ENCODE measurements at places on chromosomes 5 and 9.

DNA sequence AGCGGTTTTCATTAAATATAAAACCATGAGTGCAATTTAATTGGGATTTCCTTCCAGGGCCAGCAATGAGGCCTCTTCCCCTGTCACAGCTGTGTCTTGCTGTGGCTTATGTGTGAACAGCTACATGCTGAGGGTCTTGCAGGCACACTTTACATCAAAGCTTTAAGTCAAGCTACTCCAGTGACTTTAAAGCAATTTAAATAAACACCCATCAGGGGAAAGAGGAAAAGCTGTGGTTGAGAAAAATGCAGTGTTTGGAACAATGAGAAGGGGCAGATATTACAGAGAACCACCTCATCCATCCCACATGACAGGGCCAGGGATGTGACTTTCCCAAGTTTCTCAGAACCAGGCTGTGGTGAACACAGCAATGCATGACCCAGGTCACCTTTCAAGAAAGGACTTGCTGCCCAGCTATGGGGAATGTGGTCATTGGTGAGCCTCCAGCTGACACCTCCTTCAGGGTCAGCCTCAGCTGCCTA lies 115.9 kb upstream of the LPAR1 start:
- peak; percentile 31 for DNase-seq

DNA sequence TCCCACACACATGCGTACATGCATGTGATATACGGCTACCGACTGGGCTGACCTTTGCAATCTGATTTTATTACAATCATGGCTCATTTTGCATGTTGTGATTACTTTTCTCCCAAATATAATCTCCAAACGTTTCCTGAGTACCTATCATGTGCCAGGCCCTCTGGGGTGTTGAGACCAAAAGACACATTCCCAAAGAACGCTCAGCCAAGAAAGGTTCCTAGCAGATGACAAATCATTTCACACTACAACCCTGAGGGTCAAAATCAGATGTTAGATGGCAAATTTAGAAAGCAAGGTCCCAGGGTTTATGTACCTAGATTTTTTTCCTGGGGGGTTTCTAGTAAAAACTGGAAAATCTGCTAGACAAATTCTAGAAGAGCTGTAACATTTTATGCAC lies 32.4 kb upstream of the SLC25A51 start:
- DNase-seq, result no peak

DNA sequence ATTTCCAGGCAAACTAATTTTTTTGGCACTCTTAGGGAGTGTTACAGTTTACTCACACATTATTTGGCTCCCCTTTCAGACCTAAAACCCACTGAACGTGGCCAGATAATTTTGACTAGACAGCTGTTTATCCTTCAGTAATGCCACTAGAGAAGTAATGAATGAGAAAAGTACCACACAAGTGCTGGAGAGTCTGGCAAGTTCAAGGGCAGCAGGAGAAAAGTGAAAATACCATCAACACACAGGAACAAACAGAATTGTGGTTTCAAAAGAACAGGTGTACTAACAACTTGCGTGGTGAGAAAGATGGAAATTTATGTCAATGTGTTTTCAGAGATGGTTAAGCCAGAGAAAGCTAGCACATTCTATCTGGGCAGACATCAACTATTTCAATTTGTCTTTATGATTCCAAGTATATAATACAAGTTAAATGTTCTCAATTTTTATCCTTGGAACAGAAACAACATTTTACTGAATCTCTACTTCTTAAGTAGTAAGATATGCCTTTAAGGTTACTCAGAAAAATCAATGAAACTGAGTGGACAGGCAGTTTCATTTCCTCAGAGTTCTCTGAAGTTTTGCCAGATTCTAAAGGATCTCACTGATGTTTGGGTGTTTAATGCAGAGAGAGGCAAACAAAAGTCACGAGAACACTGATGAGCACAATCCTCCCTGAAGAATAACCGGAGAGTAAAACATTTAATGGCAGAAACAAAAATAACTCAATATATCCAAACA lies 91.0 kb downstream of the ARSB start:
- DNase-seq, result no peak

DNA sequence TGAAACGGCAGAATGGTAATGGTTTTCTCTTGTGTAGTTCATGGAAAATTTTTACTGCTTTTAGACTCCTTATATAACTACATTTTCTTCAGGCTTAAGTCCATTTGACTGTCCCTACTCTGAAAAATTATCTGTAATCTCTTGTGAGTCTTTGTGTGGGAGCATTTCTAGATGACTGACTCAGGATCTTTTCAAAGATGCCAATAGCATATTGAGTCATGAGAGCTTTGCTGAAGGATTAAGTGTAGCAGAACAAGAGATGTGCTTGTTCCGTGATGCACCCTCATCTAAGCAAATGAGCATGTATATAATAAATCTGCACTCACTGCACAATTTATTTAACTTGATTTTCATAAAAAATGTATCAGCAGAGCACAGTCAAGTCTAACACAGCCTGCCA lies 298.7 kb upstream of the CDH6 start:
- DNase-seq, result peak; percentile 14

- peak; percentile 90 for DNase-seq
Measured at GRCh38 chr5:98314292-98314691, 459.2 kb upstream of the RGMB start.

Data from fibroblast of skin of abdomen (primary cell).